Fibroblast of the aortic adventitia (primary cell): ENCODE measurements at places on chromosomes 3 and 15. TPM values are rescaled to one million over a fixed set of nuclear protein-coding genes. Genes with fewer than 3 reads are reported as not detected.

Gene BFSP2
- not detected in 2 replicates for total RNA-seq

Gene MYO5C
- 0.36 TPM in 1 of 2 replicates, not detected in the other for total RNA-seq

Gene IQCF5
- not detected in 2 replicates for total RNA-seq

Gene GHSR
- not detected in 2 replicates for total RNA-seq

- DNase-seq, result peak; percentile 1
These were observed 220.0 kb upstream of the ARHGEF26 start for GRCh38 chr3:153901152-153901551.

DNA sequence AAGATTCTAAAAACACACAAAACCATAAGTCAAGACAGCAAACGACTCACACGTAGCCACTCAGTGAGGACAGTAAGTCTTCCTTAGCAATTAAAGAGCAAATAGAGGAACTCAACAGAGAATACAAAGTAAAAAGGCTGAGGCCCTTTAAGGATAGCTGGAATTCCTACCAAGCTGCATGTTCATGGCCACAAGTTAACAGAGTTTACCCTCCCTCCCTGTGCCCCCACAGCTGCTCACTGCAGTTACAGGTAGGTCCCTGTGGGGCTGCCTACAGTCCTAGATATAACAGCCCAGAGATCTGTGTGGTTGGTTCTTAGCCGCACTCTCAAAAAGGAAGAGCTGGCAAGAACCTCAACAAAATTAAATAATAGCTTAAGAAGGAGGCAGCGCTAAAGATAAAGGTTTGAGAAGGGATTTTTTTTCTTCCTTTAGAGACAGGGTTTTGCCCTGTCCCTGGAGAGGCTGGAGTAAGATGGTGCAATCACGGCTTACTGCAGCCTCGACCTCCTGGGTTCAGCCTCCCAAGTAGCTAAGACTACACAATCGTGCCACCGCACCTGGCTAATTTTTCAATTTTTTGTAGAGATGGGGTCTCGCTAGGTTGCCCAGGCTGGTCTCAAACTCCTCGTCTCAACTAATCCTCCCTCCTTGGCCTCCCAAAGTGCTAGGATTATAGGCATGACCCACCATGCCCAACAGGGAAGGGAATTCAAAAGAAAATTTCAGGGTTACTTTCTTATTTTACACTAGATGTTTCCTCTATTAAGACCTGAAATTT lies 19.3 kb downstream of the SFMBT1 start:
- DNase-seq, result no peak

DNA sequence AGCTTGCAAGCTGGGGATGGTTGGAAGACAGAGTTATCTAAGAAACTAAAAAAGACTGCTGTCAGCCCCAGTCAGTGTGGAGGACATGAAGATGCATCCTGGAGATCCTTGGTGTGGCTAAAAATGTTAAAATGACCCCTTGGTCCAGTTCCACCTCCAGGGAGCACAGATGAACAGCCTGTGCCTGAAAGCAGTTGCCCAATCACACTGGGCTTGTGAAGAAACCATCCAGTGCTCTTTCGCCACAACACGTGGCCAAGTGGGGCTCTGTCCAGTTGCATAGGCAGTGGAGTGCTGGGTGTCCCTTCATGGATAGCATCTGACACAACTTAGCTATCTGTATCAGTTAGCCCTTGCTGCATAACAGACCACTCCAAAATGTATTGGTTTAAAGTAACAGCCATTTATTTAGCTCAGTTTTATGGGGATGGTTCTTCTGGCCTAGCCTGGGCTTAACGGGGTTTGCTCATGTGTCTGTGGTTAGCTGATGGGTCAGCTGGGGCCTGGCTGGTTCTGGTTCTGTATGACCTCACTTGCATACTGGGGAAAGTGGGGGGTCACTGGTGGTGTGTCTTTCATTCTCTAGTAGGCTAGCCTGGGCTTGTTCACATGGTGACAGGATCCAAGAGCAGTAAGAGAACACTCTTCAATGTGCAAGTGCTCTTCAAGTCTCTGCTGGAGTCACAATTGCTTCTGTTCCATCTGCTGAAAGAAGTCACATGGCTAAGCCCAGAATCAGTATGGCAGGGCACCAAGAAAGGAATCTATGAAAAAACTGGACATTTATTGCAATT lies 226.2 kb downstream of the PDCD6IP start:
- no peak for DNase-seq

DNA sequence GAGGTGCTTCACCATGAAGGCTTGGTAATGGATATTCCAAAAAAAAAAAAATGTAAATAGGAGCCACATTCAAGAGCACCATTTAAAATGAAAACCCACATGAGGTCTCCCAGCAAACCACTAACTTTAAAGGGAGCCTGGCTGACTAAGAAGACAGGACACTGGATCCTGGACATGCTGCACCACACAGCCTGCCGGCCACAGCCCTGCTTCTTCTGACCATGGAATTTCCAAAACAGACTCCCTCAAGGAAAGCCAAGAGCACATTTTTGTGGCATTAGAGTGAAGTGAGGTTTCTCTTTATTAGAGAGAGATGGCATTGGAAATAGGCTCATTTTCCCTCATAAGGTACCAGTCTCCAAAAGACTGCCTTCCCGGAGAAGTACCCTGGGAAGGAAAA lies 113.9 kb downstream of the RORA start:
- DNase-seq, result no peak

- DNase-seq, result peak; percentile 53
These were observed 10.3 kb upstream of the KIF7 start for GRCh38 chr15:89665449-89666181.

DNA sequence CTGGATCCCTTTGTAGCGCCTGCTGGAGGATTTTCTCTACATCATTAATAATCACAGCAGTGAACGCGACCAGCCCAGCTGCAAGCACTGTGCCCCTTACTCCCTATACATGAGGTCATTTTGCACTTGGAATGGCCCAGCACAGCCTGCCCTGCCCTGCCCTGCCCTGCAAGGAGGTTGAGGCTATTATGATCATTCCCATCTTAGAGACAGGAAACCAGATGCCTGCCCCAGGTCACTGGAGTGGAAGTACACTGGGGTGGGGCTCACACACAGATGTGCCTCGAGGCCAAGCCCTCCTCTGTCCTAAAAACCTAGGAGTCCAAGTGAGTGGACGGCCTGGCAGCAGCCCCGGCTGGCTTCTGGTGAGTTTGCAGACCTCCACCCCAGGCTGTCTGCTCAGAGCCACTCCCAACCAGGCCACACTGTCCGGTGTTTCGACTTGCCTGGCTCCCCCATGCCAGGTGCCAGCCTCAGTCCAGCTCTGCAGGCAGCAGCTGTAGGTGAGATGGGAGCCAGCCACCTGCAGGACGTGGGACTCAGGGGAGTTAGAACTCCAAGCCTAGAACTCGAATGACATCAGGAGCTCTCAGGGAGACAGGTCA lies 30.4 kb upstream of the SEC61A1 start:
- DNase-seq, result no peak

GRCh38 chr15:89361451-89362202 lies 27.0 kb upstream of the POLG start:
- DNase-seq, result peak; percentile 65

GRCh38 chr15:25727867-25728600 lies 135.1 kb downstream of the ATP10A start:
- DNase-seq, result no peak

DNA sequence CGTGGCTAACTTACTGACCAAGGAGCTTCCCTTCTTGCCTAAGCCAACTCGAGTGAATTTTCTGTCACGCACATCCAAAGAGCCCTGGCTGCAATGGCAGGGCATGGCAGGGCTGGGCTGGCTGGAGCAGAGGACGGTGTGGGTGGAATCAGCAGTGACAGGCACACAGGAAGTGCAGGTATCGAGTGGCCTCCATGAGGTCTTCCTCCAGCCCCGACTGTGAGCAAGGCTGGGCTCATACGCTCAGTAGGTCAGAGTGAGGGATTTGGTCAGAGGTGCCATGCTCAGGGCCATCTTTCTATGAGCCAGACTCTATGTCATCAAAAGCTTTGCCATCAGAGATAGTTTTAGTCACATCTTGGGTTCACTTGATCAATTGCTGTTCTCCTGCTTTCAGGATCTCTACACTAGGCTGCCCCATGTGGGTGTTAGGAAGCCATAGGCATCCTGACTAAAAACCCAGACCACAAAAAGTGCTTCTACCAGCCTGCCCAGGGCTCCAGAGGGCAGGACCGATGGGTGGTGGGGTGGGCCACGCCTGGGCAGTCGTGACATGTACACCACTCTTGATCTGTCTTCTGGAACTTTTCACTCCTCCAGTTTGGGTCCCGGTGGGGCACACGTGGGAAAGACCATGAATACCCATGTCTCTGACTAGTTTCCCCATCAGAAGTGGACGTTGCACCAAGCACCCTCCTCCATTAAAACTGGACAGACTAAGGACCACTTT lies 22.6 kb upstream of the COMMD4 start:
- no peak for DNase-seq

GRCh38 chr3:36212251-36212650 lies 168.1 kb upstream of the STAC start:
- DNase-seq, result peak; percentile 63

- peak; percentile 85 for DNase-seq
These were observed 238.0 kb downstream of the MYRIP start for GRCh38 chr3:40047406-40047805.

DNA sequence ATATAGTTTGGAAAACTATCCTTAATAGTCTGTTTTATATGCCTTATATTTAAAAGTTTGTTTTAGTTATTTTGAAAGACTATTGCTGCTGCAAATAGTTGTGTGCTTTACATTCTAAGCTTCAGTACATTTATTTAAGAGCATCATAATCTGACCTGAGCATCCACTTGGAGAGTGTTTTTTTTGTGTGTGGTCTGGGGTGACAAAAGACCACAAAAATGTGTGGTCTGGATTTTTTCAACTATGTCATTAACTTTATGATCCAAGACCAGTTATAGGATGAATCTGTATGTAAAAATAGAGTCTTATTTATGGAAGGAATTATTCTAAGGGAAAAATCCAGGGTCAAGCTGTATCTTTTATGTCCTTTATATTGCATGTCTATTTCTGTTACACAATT lies 77.4 kb downstream of the SLTM start:
- DNase-seq, result peak; percentile 21

- no peak for DNase-seq
These were observed 65.7 kb upstream of the IL12A start for GRCh38 chr3:159922861-159923312.

DNA sequence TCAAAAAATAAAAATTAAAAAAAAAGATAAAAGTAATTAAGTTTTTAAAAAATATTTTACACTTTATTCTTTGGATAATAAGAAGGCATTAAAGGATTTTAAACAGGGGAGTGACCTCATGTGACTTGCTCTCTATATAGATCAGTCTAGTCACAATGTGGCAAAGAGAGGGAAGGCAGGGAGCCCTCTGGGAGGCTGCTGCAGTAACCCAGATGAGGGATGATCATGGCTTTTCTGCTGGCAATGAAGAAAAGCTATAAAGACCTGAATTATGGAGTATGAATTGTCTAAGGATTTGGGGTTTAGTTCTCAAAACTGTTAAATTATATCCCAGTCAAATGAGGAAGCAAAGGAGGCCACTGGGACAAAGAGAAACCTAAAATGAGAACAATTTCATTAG lies 58.1 kb downstream of the SUMF1 start:
- no peak for DNase-seq

- peak; percentile 16 for DNase-seq
These were observed 1.5 kb downstream of the DLL4 start for GRCh38 chr15:40930430-40931299.

DNA sequence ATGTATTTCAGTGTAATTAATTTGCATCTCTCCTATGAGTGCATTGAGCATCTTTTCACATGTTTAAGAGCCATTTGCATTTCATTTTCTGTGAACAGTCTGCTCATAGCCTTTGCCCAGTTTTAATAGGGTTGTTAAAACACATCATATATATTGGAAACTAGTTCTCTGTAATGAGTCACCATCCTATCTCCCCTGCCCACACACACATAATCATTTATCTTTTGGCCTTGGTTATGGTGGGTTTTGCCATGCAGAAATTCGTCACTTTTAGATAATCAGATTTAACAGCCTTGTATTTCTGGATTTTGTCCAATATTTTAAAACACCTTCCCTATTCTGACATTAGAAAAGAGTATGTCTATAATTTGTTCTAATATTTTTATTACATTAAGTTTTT lies 11.9 kb upstream of the CHRM5 start:
- peak; percentile 66 for DNase-seq

- DNase-seq, result no peak
These were observed 48.4 kb downstream of the TMEM266 start for GRCh38 chr15:76108021-76108723.

DNA sequence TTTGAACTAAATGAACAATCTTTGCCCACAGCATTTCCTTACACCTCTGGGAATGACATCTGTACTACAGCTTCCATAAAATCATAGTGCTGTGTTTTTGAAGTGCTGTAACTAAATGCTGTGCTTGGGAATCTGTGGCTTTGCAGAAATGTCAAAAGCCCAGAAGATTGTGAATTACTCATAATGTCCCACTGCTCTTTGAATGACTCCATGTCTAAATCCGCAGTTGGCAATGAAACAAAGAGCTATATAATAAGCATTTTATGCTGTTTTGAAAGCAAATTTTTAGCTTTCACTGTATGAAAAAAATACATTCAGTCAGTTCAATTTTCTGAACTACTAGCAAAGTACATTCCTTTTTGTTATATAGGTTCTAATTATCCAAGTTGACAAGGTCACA lies 88.6 kb upstream of the ADAMTS17 start:
- DNase-seq, result no peak
